CD14-positive monocyte (primary cell): ENCODE measurements at places on chromosomes 5 and 9. TPM values are rescaled to one million over a fixed set of nuclear protein-coding genes. Genes with fewer than 3 reads are reported as not detected.

Gene PCDHB11
- polyA plus RNA-seq = not detected in 2 replicates

DNA sequence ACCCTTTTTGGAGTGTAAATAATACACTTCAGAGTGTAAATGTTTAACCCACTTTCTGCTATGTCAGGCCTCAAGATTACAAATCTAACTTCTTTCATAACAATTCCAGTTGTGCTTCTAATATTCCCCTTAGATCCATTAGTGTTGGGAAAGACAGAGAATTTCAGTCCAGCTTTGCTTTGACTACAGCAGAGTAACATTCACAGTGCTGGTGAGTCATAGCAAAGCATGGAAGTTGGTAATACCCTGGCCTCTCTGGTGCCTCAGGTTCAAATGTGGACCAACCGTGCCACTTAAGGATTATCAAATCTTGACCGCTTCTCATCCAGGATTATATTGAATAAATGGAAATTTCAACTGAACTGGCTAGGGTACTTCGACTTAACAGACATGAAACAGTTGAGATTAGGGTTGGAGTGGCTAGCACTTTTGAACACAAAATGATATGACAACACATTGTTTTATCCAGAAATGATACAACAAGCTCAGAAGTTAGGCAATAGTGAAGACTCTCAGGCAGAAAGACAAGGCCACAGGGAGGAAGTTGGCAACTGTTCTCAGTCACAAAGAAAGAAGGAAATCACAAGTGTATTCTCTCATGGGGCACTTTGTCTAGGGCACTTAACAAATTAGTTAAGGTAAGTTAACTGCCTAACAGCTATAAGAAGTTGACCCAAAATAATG is 24.4 kb upstream of the RASA1 start:
- no peak overlapping the region for H3K27ac ChIP-seq
- peak; percentile 70 for DNase-seq
- H3K4me1 ChIP-seq = peaks cover 15% of the 10 kb centered on the region

Gene IL4
- not detected in 2 replicates for polyA plus RNA-seq

Gene STRBP
- 1.9 TPM for polyA plus RNA-seq
